ENCODE measurements at places on chromosomes 7 and 10.

DNA sequence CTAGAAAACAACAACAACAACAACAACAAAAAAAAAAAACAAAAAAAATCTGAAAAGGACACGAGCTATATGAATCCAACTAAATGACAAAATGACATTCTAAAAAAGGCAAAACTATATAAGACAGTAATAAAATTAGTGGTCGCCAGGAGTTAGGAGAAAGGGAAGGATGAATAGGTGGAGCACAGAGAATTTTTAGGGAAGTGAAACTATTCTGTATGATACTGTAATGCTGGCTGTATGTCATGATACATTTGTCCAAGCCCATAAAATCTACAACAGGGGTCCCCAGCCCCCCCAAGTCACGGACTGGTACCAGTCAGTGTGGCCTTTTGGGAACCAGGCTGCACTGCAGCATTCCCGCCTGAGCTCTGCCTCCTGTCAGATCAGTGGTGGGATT is 2.8 kb upstream of the PUS7 start:
- no peak for DNase-seq

DNA sequence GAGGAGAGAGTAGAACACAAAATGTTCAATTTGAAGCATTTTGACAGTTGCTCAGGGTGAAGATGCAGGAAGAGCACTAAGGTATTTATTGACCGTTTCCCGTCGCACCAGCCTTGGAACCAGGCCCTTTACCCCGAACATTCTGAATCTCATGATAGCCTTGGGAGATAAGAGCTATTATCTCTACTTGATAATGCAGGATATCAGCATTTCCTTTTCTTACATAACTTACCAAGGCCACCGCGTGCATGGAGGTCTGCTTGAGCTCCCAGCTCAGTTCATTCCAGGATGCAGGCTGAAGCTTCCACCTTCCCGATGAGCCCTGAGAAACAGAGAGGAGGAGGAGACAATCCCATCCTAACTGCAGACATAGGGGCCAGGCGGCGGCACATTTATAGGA is 324.2 kb upstream of the COBL start:
- DNase-seq = no peak

- DNase-seq = no peak
Observed at GRCh38 chr7:127158659-127159058, 94.1 kb downstream of the GRM8 start.

DNA sequence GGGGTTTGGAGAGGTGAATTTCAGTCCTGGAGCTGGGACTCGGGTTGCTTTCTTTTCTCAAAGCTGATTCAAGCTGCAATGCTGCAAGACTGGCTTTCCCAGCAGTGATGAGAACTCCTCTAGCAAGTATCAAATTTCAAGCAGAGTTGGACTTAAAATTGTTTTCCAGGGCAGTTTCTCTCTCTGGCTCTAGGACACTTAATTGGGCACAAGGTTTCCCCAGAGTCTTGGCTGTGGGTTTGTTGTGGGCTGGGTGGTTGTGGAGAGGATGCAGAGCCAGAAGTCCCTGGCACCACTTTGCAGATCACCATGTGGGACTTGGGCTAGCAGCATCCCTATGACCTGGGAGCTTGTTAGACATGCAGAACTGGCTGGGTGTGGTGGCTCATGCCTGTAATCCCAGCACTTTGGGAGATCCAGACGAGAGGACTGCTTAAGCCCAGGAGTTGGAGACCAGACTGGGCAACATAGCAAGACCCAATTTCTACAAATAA is 16.8 kb downstream of the AKR1B15 start:
- DNase-seq = no peak

GRCh38 chr7:133050200-133050995 is 31.5 kb downstream of the CHCHD3 start:
- DNase-seq = no peak

DNA sequence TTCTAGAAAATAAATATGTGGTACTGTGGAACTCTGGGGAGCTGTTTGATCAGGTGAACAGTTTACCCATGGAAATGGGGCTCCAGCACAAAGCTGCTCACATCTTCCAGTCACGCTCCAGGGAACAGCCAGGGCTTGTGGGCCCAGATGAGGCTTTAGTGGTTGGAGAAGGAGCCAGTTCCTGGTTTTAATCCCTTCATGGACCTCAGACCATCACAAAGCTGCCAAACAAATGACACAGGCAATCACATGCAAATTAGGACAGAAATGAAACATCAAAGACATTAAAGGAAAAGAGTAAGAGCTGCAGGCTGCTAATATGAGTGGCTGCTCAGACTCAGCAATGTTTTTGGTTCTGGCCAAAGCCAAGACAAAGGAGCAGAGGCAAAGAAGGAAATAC is 2.2 kb upstream of the ATP6V0E2 start:
- DNase-seq = no peak

- DNase-seq = no peak
Observed at GRCh38 chr7:31705377-31705776, 18.4 kb downstream of the PPP1R17 start.

DNA sequence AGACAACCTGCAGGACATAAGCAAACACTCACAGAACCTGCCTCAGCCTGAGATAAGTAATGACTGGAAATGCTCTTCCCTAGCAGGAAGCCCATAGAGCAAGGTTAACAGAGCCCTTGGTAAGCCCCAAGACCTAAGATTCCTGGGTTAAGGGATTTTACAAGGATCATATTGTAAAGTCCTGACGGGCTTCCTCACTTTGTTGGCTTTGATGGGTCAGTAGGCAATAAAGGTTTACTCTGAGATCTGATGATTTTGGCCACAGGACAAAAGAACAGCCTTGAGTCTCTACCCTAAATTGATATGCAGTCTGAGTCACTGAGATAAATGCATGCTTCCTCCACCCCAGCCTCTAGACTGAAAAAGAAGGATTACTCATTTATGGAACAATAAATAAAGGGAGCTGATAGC is 270.8 kb downstream of the HTR7 start:
- DNase-seq = no peak

DNA sequence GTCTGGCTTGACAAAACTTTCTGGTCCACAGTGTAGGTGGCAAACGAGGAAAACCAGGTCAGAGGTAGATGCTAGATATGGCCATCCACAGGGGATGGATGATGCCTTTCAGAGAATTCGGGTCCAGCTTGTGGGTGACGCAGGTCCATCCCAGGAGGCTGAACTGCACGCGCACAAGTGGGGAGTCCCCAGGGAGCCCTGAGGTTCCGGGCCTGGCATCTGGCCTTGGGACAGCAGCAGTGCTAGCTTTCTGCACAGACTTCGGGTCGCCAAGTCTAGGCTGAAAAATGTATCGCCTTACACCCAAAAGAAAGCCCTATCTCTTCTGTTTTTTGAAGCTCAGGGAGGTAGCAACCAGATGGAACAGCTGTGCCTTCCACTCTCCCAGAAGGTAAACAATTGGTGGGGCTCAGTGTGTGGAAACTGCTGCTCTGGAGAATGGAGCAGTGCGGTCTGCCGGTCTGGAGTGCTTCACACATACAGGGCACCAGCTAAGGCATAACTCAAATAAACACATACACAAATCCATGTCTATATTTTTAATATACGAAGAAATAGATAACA is 119.3 kb upstream of the ACBD5 start:
- DNase-seq = no peak

DNA sequence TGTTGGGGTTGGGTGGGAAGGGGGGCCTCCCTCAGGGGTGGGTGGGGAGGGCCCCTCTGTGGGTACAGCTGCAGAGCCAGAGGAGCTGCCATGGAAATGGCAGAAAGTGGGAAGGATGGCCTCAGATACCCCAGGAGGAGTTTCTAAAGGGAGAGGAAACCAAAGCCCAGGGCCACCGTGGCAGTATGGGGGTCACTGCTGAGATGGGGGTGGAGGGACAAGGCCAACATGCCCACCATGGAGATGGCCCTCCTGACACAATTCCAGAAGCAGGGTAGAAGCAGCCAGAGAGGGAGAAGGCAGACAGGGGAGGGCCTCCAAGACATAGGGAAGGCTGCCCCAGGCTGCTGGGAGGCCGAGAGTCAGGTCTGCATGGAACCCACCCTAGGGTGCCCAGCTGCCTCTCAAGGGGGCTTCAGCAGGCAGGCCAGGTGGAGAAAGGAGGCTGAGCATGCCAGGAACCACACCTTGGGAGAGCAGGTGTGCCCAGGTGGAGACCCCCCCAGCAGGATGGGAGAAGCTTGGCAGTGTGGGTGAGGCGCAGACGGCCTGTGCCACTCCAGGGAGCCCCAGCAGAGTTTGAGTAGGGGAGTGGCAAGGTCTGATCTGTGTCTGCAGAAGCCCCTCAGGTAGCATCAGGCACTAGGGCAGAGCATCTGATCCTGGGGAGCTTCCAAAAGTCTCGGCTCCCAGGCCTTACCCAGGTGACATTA is 146.8 kb downstream of the ARHGAP22 start:
- no peak for DNase-seq

- DNase-seq = no peak
Observed at GRCh38 chr10:77644557-77645243, 7.1 kb upstream of the KCNMA1 start.

DNA sequence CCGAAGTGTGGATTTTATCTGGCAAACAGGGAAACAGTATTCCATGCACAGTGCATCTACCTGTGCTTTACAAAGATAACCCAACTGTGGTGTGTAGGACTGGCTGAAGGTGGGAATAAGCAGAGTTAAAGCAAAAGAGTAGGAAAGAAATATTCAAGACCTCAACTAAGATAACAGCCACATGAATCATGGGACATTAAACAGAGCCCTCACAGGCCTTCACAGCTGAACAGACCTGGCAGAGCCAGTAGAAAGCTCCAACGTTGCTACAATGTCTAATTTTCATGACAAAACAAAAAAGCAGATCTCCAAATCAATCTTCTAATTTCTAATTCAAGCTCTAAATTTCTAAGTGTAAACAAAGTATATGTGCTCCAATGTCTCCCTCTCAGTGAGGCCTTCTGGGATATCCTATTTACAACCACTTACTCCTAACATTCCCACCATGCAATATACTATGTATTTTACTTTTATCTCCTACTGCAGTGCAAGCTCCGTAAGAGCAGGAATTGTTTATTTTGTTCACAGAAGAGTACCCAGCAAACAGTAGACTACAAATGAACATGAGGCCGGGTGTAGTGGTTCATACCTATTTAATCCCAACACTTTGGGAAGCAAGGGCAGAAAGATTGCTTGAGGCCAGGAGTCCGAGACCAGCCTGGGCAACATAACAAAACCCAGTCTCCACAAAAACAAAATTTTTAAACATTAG is 63.5 kb downstream of the UBE2H start:
- DNase-seq = no peak

DNA sequence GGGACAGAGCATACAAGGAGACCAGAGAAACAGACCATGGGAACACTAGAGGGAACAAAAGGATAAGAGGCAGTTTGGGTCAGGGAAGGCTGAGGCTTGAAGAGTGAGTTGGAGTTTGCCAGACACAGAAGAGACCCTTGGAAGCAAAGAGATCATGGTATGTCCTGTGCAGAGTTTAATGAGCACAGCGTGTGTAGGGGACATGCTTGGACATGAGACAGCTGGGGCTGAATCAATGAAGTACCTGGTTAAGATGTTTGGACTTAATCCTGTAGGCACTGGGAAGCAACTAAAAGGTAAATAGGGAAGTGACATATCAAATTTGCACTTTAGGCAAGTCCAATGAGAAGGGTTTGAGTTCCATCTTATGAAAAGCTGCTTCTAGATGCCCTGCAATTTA is 79.6 kb downstream of the KIAA1217 start:
- DNase-seq = no peak

DNA sequence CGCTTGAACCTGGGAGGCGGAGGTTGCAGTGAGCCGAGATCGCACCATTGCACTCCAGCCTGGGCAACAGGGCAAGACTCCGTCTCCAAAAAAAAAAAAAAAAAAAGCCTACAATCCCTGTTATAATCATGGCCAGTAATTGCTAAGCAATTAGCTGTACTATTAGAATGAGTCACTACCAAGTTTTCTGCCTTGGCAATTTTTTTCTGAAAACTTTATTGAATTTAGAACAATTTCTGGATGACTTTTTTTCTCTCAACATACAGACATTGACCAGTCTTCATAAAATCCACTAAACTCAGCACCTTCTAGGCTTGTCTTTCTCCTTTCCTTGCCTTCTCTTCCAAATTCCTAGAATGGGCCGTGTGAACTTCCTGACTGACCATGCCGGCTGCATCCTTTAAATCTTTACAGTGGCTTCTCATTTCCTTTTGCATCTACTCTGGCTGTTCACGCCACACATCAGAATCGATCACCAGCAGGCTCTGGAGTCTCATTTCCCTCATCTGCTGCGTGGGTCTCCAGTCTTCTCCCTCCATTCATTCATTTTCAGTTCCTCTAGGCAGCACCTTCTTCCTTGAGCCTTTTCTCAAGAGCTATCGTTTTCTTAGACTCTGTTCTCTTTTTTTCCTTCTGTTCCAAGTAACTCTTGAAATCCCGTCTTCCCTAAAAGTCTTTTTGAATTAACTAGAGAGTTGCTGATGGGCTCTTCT is 107.9 kb downstream of the KAT6B start:
- DNase-seq = no peak

DNA sequence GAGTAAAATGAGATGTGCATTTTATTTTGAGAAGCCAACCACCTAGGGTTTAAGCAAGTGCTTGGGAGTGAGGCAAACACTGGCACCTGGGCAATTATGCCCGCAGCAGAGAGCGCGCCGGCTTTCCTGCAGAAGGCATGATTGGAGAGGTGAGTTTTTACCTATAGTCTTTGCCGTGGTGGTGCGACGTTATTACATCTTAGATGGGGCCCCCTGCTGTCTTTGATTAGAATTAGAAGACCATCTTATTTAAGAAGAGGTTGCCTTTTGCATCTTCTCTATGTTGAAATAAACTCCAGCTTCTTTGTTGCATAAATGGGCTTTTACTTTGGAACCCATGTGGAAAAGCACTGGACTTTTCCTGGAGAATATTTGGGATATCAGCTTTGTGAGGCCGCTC is 409.5 kb downstream of the GLRX3 start:
- DNase-seq = no peak

DNA sequence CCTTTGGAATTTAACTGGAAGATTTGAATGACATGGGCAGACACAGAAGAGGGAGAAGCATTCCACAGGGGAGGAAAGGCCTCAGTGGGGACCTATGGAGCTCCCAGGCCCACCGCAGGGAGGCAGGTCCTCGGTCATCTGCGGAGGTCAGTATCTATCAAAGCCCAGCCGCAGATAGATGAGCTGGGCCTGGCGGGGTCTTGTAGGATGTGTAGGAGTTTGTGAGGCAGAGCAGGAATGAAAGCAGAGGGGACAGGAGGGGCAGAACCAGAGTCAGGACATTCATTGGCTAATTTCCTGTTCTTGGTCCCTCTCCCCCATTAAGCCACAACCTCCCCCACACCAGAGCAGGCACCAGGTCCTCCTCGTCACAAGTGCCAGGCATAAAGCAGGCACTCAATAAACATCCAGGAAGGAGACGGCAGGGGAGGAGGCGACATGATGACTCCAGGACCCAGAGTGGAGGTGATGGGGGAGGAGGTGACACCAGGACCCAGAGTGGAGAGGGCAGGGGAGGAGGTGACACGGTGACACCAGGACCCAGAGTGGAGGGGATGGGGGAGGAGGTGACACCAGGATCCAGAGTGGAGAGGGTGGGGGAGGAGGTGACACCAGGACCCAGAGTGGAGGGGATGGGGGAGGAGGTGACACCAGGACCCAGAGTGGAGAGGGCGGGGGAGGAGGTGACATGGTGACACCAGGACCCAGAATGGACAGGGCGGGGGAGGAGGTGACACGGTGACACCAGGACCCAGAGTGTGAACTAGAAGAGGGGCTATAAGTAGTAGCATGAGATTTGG is 83.7 kb upstream of the PDGFA start:
- DNase-seq = no peak

Measured in stimulated activated CD4-positive, alpha-beta T cell treated with anti-CD3 and anti-CD28 coated beads, Interleukin-12 subunit alpha, Interleukin-12 subunit beta, amount 100 ng/mL, for 4 hours (primary cell).